Dermis blood vessel endothelial cell (primary cell): ENCODE measurements at places on chromosomes 5 and 9. TPM values are rescaled to one million over a fixed set of nuclear protein-coding genes. Genes with fewer than 3 reads are reported as not detected.

Gene OLFML2A
- 2.2 and 2.9 TPM in 2 replicates for total RNA-seq

Gene GRXCR2
- total RNA-seq: not detected in 2 replicates

GRCh38 chr9:91117959-91118703 is 243.6 kb downstream of the AUH start:
- DNase-seq: peak; percentile 51

- DNase-seq: no peak
Measured at GRCh38 chr5:109143031-109143430, 266.7 kb downstream of the PJA2 start.

GRCh38 chr5:162128117-162128516 is 60.5 kb downstream of the GABRG2 start:
- no peak for DNase-seq

DNA sequence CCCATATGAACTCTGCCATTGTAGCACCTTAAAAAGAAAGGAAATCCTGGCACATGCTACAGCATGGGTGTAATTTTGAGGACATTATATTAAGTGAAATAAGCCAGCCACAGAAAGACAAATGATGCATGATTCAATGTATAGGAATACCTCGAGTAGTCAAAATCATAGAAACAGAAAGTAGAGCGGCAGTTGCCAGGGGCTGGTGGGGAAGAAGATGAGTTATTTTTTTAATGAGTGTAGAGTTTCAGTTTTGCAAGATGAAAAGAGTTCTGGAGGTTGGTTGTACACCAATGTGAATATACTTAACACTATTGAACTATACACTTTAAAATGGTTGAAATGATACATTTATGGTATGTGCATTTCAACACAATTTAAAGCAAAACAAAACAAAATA is 133.0 kb downstream of the ZDHHC21 start:
- no peak for DNase-seq

DNA sequence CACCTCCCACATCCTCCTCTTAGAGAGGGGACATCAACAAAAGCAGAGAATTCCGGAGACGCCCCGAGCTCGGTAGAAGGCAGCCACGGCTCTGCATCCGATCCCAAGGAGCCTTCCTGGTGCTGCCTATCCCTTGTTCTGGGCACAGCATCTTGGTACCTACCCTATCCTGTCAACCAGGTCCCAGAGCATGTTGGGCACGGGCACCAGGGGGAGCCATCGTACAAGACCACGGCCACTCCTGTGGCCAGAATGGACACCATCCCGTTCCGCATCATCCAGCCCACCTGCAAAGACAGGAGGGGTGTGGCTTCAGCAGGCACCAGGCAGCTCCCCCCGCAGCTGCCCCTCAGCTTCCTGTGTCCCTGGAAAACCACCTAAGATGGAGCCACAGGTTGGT is 62.7 kb upstream of the ZNF354A start:
- DNase-seq: peak; percentile 7
